Posterior vena cava (tissue), 2 donors: ENCODE measurements at places on chromosomes 11 and 22. TPM values are rescaled to one million over a fixed set of nuclear protein-coding genes. Genes with fewer than 3 reads are reported as not detected.

The APOA5 gene
- not detected for total RNA-seq

The CALCA gene
- total RNA-seq, result not detected

The OTOG gene
- total RNA-seq, result not detected

The UPK3A gene
- total RNA-seq, result not detected

The NTM gene
- 8.2 TPM for total RNA-seq

The KLHL35 gene
- total RNA-seq, result 0.79 TPM

The PATL1 gene
- total RNA-seq, result 24.2 TPM

DNA sequence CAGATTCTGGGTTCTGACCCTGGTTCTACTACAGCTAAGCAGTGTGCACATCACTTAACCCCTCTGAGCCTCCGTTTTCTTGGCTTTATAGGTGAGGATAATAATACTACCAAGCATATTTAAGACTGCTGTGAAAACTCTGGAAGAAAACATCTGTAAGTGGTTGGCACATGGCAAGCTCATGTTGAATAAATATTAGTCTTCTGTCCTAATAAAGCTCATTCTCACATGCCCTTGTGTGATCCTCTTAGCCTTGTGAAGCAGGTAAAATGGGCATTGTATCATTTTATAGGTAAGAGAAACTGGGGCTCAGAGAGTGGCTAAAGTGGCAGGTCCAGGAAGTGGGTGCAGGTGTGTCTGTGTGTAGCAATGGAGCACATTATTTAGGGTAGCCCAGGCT lies 8.5 kb downstream of the PKNOX2 start:
- DNase-seq, result no peak

DNA sequence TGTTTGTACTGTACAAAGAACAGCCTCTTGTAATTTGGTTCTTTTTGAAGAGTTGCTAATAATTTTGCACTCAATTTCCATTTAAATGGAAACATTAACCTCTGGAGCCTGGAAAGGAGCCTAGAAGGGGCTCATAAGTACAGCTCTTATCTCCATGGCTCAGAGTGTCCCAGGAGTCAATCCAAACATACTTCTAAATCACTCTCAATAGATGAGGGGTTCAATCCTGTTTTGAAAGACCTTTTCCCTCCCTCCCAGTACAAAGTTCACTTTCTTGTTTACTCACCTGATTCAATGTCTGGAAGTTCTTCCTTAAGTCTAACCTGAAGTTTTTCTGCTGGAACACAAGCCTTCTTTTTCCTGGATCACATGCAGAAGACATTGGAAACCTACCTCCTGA lies 273.0 kb upstream of the PLET1 start:
- DNase-seq, result no peak

DNA sequence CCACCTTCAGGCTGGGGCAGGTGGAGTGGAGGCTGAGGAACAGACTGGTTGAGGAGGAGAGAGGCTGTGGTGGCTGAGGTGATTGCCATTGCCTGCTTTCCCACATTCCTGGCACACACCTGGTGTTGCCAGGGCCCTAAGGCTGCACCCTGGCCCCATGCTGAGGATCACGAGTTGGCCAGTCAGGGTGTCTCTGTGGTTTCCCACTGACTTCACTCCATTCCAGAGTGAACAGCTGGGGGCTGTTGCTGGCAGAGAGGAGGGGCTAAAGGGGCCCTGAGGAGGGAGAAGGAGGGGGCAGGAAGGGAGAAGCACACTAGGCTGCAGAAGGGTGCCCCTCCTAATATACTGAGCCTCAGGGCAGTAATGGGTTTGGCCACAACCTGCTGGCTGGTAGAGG lies 1.8 kb downstream of the TMEM86A start:
- DNase-seq, result no peak

GRCh38 chr11:48161951-48162884 lies 54.4 kb upstream of the OR4B1 start:
- no peak for DNase-seq

GRCh38 chr11:7511401-7511800 lies 2.4 kb upstream of the PPFIBP2 start:
- no peak for DNase-seq

- DNase-seq, result no peak
Observed at GRCh38 chr11:116864531-116864930, 27.1 kb upstream of the APOA1 start.

DNA sequence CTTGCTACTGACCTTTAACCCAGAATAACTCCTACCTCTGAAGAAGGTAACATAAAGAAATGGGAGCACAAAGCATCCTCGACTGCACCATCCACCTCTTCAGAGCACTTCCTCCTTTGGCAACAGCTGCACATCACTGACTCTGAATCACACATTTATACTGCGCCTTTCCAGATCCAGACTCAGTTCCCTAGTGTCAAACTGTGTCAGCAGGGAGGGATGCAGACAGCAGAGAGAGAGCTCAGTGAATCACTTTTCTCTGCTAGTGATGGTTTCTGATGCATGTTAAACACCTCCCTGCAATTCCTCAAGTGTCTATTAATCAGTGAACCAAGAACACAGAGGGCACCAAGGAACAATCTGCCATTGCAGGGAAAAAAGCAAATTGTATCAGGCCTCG lies 118.9 kb downstream of the PLEKHA7 start:
- DNase-seq, result no peak

GRCh38 chr11:58930926-58931325 lies 8.4 kb upstream of the GLYATL1 start:
- DNase-seq, result no peak

GRCh38 chr22:40764763-40765441 lies 54.2 kb downstream of the SLC25A17 start:
- no peak for DNase-seq

- no peak for DNase-seq
Observed at GRCh38 chr11:123404676-123405075, 25.4 kb upstream of the GRAMD1B start.

DNA sequence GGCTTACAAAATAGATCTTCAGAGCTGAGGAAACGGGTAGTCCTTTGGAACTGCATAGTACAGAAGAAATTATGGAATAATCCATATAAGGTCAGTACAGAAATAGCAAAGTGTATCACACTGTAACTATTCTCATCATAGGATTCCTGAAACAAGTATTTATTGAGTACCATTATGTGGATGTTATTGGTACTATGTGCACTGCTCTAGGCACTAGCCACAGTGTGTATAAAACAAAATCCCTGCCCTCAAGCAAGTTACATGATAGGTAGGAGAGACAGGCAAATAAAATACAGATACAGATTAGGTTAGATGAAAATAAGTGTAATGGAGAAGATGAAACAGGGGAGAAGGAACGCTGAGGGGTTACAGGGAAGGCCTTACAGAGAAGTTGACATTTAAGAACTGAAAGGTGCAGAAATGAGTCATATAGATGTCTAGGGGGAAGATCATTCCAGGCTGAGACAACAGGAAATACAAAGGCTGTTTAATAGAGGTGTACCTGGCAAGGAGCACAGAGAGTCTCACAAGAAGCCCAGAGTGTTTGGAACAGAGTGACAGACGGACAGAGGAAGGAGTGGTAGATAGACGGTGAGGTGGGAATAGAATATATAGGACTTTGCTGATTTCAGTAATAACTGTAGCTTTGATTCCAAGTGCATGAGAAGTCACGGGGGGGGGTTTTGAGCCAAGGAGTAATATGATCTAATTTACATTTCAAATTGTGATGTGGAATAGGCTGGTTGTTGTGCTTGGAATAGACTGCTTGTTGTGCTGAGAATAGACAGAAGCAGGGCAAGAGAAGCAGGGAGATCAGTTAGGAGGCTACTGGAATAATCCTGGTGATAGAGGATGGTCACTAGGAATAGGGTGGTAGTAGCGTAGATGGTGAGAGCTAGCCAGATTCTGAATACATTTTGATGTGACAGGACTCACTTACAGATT lies 13.7 kb downstream of the RNF141 start:
- no peak for DNase-seq

GRCh38 chr11:116176484-116177005 lies 596.2 kb downstream of the BUD13 start:
- no peak for DNase-seq

DNA sequence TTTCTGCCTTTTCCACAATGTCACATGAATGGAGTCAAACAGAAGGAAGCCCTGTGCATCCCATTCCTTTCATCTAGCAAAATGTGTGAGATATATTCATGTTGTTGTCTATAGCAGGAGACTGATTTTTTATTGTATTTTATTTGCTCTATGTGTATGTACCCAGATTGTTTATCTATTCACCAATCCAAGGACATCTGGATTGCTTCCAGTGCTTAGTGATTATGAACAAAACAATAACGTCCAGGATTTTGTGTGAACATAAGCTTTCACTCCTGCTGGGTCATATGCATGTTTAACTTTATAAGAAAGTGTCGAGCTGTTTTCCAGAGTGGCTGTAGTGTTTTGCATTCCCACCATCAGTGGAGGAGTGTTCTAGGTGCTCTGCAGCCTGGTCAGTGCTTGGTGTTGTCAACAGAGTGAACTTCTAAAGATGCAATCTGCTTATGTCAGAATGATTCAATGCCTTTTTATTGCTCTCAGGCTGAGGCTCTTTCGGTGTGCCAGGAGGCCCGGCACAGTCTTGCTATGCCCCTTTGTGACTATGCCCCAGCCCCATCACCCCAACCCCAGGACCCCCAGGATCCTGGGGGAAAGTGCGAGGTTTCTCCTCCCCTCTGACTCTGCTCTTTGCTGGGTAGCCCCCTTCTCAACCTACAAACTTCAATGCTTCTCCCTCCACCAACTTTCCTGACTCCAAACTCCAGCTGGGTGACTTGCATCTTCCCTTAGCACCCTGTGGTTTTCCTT lies 19.9 kb upstream of the SYT13 start:
- DNase-seq, result no peak
